GM04503 (cell line): ENCODE measurements at places on chromosomes 5 and 9.

DNA sequence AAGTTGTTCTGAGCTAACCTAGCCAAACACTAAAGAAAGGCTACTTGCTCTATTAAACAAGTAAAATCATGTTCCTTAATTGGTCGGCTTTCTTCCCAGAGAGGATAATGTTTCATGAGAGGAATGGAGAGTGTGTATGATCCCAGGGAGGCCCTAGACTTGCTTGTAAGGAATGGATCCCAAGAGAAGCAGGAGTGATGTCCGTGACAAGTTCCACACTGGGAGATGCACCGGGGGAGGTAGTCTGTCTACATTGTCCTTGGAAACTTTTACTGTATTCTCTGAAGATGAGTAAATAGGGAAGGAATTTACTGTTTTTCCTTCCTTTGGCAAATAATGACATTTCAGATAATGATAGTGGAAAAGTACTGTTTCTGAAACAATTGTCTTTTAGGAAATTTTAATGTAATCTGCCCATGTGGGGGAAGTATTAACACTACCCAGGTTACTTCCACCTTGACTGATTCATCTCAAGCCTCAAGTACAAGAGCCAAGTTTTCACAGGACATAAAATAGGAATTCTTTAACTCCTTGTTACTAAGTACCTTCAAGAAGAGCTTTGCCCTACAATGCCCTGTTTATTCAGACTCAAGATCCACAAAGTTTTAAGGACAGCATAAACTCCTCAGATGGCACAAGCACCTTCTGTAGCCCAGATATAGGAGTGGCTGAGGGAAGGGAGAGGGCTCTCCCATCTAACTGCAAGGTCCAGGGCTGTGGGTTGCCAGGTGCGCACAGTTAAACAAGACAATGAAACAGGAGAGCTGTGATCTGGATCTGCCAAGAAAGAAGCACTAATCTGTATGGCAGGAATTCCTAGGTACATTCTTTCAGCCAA, 152.1 kb downstream of the GNA14 start:
- DNase-seq: peak; percentile 86

DNA sequence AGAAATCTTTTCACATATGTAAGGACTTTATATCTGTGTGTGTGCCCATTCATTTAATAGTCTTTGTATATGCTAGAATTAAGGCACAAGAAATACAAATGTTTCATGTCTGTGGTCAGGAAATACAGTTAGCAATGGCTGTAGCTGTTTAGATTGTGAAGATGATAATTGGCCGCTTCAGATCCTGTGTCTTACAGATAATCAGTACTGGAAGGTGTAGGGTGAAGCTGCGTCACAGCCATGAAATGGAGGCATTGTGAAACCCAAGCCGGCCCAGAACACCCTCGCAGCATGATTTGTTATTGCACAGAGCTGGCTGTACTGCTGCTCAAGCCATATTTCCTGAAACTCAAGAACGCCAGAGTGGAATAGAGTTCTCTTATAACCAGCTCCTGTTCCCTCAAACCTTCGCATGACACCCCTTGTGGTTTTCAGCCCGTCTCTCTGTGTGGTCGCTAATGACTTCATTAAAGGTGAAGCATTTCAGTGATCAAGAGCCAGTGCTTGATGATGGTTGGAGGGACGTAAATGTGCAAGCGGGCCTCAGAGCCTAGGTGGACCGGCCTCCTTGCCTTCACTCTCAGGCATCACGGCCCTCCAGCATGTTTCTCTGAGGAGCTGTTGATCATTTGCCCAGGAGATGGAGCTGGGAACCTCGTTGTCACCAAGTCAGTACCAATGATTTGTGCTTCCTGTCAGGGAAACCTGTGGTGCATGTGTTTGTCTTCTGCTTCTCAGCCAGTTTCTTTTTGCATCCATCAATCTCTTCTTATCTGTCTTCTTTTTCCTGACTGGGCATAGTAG, 80.1 kb downstream of the F2RL2 start:
- DNase-seq: no peak

DNA sequence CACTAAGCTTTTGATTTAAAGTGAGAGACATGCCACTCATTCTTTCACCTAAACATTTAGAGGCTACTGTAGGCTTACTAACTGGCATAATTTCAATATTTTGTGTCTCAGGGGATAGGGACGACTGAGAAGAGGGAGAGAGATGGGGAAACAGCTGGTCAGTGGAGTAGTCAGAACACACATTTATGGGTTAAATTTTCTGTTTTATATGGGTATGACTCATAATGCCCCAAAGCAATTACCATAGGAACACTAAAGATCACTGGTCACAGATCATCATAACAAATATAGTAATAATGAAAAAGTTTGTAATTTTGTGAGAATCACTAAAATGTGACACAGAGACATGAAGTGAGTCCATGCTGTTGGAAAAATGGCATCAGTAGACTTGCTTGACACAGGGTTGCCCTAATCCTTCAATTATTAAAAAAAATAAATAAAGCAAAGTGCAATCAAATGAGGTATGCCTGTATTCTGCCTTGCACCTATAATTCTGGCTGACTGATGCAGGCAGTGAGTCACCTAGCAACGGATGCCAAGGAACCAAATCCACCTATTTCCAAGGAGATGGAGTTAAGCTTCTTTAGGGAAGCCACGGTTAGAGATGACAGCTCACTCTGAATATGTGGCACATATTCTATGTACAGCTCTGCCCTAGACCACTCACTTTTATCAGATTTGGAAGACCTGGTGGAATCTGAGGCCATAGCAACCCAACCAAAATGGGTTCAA, 166.1 kb downstream of the MARCHF11 start:
- no peak for DNase-seq

DNA sequence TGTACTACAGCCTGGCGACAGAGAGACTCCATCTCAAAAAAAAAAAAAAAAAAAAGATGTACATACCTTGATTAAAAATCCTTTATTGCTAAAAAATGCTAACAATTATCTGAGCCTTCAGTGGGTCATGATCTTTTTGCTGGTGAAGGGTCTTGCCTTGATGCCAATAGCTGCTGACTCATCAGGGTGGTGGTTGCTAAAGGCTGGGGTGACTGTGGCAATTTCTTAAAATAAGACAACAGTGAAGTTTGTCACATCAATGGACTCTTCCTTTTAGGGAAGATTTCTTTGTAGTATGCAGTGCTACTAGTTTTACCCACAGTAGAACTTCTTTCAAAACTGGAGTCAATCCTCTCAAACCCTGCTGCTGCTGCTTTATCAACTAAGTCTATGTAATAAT, 33.9 kb upstream of the OTULINL start:
- no peak for DNase-seq

DNA sequence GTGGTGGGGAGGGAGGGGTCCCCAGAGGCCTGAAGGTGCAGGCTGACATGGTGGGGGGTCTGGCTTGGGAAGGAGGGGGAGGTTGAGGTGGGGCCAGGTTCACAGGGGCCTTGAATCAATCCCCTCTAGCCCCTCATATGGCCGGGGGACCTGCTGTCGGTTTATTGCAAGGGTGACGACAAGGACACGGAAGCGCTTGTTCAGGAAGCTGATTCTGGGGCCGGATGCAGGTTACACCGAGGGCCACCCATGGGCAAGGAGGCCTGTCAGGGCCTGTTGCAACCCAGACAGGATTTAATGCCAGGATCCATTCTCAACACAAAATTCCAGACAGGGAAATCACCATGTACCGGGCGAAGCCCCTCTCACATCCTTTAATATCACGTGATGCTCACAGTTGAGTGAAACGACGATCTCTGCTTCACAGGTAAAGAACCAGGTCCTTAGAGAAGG, 41.6 kb upstream of the SYNPO start:
- no peak for DNase-seq
